ENCODE measurements at places on chromosomes 16 and 17.
A peak's percentile ranks its signal among the peaks of the same experiment; 100 is the strongest.

GRCh38 chr16:85512808-85513115 is 100.4 kb upstream of the GSE1 start:
- DNase-seq, result no peak

GRCh38 chr17:28577466-28577824 is 750 bp upstream of the ALDOC start:
- DNase-seq, result no peak

GRCh38 chr16:677316-678190 is 2.1 kb downstream of the RHBDL1 start:
- no peak for DNase-seq

GRCh38 chr16:89368604-89369249 is 121.6 kb downstream of the ANKRD11 start:
- DNase-seq, result no peak

DNA sequence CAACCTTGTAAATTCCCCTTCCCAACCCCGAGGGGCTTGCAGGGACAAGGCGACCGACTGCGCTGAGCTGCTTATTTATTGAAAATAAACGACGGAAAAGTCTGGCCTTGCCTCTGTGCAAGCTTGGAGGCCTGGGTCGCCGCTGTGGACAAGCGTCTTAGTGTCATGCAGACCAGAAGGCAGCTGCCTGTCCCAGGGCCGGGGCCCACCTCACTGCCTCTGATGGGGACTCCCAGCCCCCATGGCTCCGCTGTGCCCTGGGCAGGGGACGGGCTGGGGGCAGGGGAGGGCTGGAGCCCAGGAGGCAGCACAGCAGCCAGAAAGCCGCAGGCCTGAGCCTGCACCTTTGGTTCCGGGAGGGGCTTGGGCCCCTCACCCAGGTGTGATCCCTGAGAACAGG is 20.7 kb downstream of the RABEP2 start:
- no peak for DNase-seq

- DNase-seq, result peak; percentile 30
Measured at GRCh38 chr16:55041540-55042234, 111.0 kb downstream of the IRX5 start.

DNA sequence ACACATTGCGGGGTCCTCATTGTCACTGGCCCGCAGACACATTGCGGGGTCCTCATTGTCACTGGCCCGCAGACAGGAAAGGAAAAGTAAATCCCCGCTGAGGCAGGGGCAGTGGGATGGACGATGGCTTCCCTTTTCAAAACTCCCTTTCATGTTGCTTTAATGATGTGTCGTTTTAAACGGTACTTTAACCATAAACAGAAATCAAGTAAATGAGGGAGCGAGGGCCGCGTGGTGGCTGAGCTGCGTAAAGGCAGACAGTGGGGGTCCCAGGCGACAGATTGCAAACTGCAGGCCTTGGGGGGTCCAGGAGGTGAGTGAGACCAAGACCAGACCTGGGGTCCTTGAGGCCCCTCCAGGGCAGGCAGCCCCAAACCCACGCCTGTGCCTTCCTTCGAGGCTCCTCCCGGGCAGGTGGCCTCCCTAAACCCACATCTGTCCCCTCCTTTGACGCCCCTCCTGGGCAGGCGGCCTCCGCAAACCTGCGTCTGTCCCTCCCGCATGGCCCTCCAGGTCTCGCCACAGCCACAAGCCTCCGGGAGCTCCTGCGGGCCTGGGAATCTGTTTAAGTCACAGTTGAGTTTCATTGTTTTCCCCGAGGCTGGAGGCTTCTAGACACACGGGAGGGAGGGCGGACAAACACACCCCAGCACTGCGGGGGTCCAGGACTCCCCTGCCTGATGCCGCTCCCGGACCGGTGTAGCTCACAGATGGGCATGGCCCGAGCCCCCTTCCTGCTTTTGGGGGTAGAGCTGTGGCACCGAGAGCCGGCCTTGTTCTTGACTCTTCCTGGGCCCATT is 7.3 kb downstream of the PIEZO1 start:
- DNase-seq, result peak; percentile 54

- DNase-seq, result no peak
Measured at GRCh38 chr17:47728214-47728877, 4.7 kb upstream of the TBX21 start.

DNA sequence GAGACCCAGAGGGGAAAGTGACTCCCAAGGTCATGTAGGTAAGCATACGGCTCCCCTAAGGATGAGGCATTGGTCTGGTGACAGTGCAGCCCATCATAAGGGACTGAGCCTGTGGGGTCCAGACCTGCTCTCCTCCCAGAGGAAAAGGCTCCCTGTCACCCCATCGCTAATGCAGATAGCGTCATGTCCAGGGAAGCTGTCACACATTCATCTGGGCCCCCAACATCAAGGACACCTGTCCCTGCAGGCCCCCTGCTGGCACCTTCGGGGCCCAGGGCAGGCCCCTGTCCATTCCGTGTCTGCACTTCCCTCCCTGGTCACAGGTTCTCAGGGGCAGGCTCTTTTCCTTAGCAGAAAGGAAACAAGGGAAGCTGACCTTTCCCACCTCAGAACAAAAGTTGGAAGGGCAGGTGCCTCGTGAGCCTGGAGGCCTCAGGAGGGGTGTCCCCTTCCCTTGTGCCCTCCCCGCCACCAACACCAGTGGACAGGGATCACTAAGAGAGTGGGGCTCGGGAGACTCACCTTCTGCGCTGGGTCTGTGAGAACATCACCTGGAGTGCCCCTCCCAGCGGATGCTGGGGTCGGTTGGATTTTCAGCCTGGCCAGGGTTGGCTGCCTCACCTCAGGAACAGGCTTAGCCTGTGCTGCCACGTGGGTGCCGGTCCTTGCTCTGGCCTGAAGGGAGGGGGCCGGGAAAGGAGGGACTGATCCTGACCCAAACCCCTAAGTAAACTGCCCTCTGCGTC is 17.3 kb upstream of the LASP1NB start:
- DNase-seq, result peak; percentile 59

GRCh38 chr17:40559954-40560591 is 5.2 kb downstream of the CCR7 start:
- peak; percentile 97 for DNase-seq

Data from islet precursor cell (in vitro differentiated cells).